ENCODE measurements at places on chromosomes 5 and 9.
A peak's percentile ranks its signal among the peaks of the same experiment; 100 is the strongest.

DNA sequence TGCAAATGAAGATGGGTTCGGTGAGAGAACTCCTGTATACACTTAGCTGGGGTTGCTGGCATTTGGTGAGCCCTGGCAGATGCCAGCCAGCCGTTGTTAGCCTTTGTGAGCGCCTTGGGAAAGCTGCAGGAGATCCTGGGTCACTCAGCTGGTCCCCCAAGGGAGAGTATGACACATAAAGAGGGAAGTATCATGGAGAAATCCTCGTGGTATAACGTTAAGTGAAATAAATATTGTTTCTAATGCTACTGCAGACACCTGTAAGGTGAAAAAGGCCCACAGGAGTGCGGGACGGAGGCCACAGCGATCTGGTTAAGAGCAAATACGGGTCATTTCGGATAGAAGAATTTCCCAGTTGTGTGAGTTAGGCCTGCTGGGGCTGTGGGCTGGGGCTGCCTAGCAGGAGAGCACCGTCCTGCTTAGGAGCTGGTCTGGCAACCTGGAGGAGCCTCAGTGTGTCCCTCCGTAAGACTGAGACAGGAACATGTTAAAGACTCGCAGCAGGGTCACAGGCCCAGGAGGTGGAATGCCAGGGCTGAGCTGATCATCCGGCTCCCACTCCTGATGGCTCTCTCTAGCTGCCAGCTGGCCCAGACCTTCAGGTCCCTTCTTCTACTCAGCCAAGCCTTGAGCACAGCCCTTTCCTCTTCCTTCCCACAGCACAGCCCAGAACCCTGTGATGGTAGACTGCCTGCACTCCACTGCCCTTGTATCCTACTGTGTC lies 4.9 kb downstream of the NKX2-5 start:
- no peak for DNase-seq

- no peak for DNase-seq
Observed at GRCh38 chr9:35026671-35027070, 37.1 kb downstream of the DNAJB5 start.

DNA sequence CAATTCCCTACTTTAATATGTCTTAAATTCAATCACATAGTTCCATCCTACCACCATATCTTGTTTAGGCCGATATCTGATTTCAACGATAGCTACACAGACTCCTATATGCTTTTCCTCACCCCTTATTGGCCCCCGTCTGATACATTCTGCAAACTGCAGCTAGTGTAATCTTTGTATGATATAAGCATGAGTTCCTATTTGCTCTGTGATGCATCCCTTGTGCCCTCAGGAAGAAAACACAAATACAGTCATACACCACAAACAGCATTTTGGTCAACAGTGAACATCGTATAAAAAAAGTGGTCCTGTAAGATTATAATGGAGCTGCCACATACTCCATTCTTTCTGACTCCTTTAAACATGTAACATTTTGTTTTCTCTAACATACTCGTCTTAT lies 837.8 kb upstream of the CDH6 start:
- no peak for DNase-seq

GRCh38 chr9:29437526-29437925 lies 1864.2 kb upstream of the C9orf72 start:
- no peak for DNase-seq

DNA sequence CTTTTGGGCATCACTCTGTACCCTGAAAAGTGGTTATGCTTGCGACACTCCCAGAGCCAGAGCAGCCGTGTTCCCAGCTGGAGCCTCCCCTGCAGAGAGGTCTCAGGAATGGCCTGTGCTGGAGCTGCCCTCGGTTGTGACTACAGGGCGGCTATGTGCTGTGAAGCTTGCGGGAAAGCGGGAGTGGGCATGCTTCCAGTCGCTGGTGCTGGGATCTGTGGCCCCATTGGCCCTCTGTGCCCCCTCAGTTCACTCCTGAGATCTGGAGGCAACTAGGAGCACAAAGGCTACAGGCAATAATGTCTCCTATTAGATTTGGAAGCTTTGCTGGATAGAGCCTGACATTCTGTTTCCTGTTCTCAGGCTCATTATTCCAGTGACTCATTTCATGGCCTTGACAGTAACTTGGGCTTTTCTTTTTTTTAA lies 56.9 kb downstream of the GPR107 start:
- DNase-seq = no peak

- DNase-seq = peak; percentile 36
Observed at GRCh38 chr9:74642376-74642775, 145.2 kb downstream of the RORB start.

- DNase-seq = no peak
Observed at GRCh38 chr5:170296935-170297588, 515 bp downstream of the LCP2 start.

- DNase-seq = no peak
Observed at GRCh38 chr9:128383007-128383753, 12.0 kb downstream of the URM1 start.

- no peak for DNase-seq
Observed at GRCh38 chr5:81044868-81045267, 84.7 kb downstream of the RASGRF2 start.

DNA sequence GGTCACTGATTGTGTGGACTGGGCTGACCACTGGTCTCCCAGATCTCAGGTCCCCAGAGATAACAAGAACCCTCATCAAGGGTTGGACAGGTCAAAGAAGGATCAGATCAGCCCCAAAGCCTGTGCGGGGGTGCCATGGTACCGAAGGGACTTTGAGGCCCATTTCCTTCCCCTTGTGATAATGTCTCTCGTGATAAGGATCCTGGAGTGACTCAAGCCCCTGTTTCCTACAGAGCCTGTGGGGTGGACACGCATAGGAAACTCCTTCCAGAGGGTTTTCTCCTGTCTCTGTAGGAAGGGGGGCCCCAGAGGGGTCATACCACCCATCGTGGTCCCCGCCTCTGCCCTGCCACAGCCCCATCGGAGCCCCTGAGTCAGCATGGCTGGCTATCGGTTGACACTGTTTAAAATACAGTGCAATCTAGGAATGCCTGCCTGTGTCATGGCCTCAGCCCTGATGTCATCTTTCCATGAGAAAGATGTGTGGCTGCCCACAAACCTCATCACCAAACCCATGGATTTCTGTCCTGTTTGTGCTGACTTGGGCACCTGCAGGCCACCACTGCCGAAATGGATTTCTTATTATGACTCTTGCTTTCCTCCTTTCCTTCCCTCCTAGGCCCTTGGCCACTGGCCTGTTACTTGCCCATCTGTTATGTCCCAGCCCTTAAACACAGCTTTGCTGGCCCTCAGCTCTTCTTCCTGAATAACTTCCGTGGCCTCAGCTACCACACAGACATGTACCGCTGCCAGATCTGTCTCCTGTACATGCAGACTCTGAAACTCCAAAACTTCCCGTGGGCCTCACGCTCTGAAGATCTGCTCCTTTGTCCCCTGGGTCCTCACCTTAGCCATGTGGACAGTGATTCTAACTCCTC lies 2.9 kb upstream of the CSF2 start:
- DNase-seq = no peak

DNA sequence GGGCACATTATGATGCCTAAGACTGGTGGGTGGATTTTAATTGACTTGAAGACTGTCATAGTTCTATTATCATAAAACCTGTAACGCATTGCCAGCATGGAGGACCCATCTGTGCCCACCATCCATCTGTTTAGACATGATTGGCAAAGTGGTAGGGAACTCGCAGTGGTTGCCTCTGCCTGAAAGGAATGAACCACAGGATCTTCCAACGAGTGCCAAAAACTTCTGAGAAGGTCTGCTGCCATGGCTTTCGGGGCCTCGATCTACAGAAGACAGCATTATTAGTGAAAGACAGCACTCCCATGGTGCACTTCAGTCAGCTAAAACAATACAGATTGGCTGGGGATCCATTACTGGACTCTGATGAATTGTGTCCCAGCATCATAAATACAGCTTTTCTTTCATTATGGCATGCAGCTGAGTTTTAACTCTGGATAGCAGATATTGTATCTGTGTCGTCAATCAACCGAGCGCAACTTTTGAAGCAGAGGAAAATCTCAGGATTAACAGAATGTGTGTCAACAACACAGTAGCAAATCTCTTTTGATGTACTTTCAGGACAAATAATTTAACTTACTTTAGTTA lies 74.3 kb downstream of the ZDHHC21 start:
- DNase-seq = no peak

GRCh38 chr5:97276474-97277120 lies 93.5 kb upstream of the RIOK2 start:
- no peak for DNase-seq

- no peak for DNase-seq
Observed at GRCh38 chr5:128466554-128466953, 71.5 kb downstream of the FBN2 start.

DNA sequence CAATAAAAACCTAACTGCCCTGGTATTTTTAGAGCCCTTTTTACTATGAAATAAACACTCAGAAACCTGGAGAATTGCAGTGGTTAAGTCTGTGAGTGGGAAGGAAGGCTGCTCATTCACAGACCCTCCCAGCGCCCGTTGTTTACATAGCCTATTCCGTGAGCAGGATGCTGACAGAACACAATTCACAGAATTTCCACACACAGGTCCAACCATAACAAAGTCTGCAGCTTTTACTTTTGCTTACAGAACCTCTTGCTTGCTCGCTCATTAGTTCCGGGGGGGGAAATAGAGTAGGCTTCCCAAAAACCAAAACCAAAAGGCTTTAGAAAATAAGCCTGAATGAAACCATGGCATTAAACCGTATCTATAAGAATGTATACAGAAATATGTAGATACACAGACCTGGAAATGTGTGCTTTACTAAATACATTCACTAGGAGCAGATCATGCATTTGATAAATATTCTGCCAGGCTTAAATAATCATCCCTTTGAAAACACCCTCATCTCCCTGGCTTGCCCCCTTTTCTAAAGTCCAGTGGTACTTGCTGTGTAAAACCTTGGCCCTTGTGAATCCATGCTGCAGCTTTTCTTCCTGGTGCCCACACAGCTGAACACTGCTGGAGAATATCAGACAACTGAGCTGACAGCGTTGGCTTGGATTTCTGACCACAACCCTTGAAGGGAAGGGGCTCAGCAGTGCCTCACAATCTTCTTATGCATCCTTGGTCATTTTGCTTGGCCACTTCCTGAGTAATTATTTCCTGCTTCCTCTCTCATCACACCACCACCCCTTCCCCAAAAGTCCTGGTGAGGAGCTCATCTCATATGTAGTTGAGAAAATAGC lies 128.0 kb downstream of the FANCC start:
- peak; percentile 59 for DNase-seq

DNA sequence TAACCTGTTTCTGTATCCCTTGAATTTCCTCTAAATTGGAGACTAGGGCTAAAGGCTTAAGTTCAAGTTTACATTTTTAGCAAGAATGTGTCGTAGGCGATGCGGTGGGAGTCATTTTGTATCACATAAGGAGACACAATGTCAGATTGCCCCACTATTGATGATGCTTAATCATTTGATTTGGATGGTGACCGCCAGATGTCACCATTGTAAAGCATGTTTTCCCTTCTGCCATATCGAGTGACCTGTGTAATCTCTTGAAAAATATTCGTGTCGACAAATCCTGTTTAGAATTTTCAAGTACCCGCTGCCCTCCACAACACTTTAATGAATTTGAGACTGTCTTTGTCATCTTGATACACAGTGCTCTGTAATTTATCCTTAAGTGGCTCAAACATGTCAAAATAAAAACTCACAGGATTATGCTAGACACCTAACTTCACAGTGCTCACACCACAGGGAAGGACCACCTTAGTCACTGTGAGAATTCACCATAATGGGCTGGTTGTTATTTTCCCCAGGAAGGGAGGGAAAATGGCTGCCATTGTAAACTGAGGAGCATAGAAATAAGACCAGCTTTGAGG lies 34.5 kb upstream of the SLC46A2 start:
- DNase-seq = no peak

DNA sequence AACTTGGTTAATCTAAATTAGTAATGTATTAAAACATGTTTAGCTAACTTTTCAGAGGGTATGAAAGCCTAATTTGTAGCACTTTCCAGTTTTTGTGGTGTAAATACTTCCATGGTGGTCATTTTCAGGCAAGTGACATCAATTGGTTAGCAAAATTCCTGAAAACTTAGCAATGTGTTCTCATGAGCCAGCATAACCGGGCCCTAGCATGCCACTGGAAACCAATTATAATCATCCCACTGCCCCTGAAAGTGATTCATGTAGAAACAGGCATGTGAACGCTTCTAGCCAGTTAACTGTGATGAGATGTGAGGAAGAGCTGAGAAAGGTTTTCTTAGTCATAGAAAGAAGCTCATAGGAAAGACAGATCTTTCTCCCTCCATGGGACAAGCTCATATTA lies 417.2 kb downstream of the TLR4 start:
- no peak for DNase-seq

GRCh38 chr9:135456436-135457104 lies 23.0 kb upstream of the PPP1R26 start:
- DNase-seq = no peak

DNA sequence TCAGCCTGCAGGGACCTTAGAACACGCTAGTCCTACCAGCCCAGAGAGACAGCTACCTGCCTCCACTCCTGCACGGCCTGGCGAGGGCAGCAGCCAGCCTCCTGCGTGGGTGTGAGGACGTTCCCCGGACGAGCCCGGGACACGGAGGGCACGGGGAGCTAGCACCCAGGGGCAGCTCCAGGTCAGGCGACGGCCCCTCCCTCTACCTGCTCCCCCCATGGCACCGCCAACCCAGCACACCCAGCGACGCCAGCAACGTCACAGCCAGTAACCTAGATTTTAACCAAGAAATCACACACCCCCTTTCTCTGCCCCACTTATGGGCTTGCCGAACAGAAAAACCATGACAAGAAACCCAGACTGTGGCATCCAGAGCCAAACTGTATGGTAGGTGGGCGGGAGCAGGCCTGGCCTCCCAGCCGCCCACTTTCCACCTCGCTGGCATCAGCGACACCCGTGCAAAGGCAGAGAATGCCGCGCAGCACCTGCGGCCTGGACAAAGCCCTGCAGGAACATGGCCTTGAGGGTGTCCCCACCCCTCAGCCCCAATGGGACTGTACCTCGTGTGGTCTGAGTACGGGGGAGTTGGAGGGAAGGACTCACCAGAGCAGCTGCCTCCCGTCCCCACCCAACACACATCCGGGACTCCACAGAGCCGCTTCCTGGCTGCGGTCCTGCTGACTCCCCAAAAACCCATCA lies 47.9 kb downstream of the NACC2 start:
- DNase-seq = no peak

DNA sequence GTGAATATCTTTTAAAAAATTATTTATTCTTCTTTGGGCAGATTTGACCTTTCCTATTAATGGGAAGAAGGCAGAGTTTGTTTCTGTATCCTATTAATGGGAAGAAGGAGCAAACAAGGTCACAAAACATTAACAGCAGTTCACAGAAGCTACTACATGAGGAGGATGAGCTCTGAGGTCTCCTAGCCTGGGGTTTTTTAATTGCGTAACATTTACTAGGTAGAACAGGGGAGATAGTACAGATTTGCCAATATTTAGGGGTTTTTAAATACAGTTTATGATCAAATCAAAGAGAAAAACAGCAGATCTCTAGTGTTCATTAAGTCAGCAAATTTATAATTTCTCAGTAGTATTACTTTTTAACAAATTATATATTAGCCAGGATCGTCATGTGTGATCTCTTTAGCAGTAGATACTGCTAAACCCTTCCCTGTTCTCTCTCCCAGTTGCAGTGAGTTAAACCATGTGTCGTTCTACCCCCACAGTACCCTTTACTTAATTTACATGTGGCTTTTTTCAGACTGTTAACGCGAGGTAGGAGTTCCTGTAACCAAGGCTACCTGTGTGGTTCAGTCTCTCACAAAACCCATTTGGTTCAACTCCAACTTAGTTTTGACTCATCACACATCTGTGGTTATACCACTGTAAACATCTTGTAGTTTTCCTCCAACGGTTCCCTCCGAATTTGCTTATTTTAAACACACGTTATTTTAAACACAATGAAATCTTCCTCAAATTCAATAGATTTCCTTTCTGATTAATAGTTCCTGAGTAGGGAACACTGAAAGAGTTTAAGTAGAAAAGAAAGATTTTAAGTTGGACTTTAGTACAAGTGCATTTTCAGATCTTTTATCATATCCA lies 13.3 kb downstream of the SLC25A46 start:
- no peak for DNase-seq
